ENCODE measurements at places on chromosomes 2 and 18.

DNA sequence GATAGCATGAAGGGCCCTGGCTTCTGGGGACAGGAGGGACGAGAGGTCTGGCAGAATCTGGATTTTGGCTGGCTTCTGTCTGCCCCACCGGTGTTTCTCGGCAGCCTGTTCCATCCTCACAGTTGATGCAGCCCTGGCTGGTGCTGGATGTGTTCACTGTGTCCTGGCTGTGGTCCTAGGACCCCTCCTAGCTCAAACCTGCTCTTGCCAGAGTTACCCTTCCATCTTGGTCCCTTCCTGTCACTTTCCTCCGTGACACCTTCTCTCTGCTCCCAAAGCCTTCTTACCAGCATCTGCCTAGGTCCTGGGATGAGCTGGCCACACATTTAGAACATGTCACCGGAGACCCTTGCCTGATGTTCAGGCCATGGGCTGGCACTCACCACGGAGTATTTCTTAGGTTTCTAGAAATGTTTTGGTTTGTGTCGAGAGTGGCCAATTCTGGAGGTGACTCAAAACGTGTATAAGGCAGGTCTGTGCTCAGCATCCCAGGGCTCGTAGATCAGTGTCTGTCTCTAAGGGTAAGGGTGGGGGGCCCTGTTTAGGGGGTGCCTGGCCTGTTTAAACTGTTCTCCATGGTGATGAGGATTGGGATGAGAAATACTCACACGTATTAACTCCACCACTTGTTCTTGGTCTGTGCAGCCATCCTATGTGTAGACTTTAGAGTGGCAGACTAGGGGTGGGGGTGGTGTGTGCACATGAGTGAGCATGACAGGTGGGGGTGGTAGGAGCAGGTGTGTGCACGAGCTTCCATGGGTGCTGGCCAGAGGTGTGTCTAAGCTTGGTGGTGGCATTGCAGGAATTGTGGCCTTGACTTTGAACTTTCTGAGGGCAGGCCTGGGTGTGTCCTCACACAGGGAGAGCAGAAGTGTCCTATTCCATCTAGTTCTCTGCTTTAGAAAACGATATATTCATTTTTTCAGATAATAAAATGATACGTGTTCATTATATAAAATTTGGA, 162.7 kb downstream of the DYSF start:
- no peak for DNase-seq

DNA sequence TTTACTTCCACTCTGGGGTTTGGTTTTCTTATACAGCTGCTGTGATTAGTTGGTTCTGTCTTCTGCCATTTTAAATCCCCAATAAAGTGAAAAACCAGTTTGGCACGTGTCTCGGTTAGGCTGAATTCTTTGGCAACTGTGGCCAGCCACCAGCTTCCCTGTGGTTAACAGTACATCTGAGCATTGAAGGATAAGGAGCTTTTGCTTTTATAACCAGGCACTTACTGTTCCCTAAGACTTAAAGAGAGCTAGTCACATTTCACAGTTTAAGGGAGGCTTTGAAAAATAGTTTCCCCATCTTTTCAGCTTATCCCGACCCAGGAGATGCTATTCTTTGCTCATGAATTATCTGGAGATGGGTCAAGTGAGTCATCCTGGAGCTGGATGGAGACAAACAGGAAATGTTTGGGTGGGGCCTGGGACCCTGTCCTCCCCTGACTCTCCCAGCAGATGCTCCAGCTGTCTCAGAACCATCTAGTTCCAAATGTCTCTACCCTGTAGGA, 57.3 kb upstream of the EML6 start:
- no peak for DNase-seq

DNA sequence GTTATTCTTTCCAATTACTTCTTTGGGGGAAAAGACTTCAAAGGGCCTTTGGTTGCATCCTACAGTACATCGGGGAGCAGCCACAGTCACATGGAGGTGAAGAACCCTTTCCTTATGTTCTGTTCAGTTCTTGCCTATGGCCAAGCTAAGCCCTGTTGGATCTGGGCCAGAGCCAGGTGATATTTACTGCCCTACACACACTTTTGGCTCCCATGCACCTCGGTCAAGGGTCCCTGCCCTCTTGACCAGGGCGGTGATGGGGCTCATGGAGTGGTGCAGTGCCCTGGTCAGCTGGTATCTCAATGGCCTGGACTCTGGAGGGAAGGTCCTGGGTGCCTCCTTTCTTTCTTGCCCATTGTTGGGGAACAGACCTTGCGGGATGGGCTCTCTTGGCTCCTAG, 98.7 kb downstream of the VAPA start:
- no peak for DNase-seq

- no peak for DNase-seq
These were observed 104.4 kb upstream of the SLC8A1 start for GRCh38 chr2:40556293-40556692.

- DNase-seq, result no peak
These were observed at the start of gene PID1 for GRCh38 chr2:229270551-229271410. TSS of gene PID1 (minus strand) at chr2:229271287. CDS start at chr2:229271043, 244 bp downstream.

- DNase-seq, result no peak
These were observed 29.0 kb downstream of the PTPN4 start for GRCh38 chr2:119788752-119789151.

- peak; percentile 72 for DNase-seq
These were observed 134.0 kb upstream of the MGAT5 start for GRCh38 chr2:134119713-134120405.

DNA sequence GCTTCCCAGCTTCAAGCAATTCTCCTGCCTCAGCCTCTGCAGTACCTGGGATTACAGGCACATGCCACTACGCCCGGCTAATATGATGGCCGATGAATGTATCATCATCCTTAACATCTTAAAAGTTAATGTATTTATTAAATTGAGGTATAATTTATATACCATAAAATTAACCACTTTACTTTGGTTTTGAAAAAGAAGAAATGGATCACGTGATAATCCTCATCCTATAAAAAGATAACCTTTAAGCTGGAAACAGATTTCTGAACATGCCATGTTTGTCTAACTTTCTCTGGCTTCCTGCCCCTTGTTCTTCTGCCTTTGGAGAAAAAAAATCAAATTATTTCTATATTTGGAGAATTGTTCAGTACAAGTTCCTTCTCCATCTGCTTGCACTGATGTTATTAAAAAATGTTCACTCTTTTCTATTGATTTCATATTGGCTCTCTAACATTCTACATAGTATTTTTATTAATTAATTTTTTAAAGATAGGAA, 57.0 kb upstream of the ACTR3 start:
- no peak for DNase-seq

All from CD8-positive, alpha-beta memory T cell (primary cell).